ENCODE measurements at places on chromosomes 16 and 17. TPM values are rescaled to one million over a fixed set of nuclear protein-coding genes. Genes with fewer than 3 reads are reported as not detected.

DNA sequence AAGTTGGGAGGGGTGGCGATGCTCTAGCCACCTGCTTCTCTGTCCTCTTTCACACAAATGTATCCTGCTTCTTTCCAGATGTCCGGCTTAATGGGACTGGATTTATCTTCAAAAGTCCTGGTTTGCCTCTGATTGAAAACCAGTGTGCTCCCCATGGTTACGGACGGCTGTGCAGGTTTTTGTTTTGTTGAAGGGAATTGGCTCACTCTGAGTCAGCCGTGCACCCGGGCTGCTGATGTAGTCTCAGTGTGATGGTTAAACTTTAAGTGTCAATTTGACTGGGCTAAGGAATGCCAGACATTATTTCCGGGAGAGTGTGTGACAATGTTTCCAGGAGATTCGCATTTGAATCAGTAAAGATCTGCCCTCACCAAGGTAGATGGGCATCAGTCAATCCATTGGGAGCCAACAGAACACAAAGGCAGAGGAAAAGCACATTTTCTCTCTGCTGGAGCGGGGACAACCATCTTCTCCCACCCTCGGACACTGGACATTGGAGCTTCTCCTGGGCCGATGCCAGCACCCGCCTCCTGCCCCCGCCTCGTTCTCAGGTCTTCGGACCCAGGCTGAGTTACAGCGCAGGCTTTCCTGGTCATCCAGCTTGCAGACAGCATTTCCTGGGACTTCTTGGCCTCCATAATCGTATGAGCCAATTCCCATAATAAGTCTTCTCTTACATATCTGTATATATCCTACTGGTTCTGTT, 126.9 kb upstream of the TNRC6C start:
- no peak for DNase-seq

DNA sequence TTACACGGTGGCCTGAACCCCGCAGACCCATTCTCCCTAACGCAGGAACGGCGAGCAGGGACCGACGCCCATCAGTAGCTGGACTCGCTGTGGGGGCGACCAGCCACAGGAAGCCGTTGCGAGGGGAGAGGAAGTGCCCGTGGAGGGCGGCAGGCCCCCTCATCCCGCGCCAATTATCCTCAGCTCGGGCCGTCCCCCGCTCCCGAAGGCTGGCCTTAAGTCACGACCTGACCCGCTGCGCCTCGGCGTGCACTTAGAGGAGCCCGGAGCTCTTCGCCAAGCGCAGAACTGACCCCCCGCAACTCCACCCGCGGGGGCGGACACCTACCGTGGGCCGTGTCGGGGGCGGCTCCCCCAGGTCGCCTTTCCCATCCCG, 401 bp downstream of the ARL16 start:
- DNase-seq, result no peak

SUMO2 gene
- total RNA-seq, result 109 TPM

DNA sequence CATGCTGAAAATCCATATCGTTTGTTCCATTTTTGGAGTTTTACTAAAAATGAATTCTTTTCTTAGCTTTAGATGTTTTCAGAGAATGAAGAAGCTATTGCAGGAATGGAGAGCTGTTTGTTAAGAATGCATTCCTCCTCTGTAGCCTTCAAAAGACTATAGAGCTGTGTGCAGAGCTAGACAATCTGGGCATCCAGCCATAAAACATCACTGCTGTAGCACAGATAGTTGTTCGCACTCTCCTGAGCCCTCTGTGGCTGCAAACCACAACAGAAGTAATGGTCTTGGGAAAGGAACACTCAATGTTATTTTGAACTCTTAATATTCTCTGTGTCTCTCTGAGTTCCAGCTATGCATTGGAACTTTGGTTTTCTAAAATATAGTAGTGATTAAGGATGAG, 4.9 kb downstream of the TNRC6C start:
- peak; percentile 70 for DNase-seq

- peak; percentile 44 for DNase-seq
Measured at GRCh38 chr16:67486805-67487204, 3.5 kb upstream of the AGRP start.

DNA sequence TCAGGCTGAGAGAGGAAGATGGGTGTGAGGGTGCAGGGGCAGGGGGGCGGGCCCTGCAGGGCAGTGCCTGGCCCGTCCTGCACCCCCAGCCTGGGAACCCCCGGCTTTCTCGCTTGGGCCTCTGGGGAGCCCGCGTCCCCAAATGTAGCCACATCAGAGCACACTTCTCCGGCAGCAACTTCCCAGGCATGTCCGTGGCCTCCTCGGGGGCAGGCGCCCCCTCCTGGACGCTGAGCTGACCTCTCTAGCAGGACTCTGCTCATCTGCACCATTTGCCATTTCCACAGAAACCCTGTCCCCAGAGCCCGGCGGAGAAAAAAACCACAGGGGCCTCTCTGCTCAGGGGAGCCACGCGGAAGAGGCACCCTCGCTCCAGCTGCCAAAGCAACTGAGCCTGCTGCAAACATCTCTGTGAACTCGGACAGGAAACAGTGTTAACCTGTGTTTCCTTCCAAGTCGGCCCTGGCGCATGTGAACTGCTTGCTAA, 63.4 kb downstream of the KLHDC4 start:
- peak; percentile 54 for DNase-seq

- DNase-seq, result no peak
Measured at GRCh38 chr16:56334761-56335160, 90.6 kb downstream of the AMFR start.

DNA sequence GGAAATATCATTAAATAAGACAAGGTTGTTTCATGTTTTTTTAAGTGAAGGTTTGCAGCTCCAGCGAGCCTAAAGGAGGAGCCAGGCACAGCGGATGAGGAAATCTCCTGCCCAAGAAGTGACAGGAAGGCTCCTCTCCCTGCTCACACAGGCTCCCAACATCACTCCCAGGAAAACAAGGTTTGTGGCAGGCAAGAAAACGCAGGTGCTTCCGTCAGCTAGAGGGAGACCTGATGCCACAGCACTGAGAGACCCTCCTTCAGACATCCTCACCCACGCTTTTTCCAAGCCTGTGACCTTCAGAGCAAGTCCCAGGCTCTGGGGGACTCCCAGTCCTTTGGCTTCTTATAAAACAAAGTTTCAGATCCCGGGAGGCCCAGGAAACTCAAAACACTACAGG, 89.7 kb downstream of the ZNF423 start:
- peak; percentile 19 for DNase-seq

ACAP1 gene
- 1.4 TPM for total RNA-seq

LRRC46 gene
- total RNA-seq, result 0.46 TPM

GRCh38 chr16:48064971-48065370, 90.8 kb downstream of the ABCC12 start:
- DNase-seq, result peak; percentile 26

- DNase-seq, result peak; percentile 12
Measured at GRCh38 chr17:67151717-67152116, 93.3 kb downstream of the HELZ start.

DNA sequence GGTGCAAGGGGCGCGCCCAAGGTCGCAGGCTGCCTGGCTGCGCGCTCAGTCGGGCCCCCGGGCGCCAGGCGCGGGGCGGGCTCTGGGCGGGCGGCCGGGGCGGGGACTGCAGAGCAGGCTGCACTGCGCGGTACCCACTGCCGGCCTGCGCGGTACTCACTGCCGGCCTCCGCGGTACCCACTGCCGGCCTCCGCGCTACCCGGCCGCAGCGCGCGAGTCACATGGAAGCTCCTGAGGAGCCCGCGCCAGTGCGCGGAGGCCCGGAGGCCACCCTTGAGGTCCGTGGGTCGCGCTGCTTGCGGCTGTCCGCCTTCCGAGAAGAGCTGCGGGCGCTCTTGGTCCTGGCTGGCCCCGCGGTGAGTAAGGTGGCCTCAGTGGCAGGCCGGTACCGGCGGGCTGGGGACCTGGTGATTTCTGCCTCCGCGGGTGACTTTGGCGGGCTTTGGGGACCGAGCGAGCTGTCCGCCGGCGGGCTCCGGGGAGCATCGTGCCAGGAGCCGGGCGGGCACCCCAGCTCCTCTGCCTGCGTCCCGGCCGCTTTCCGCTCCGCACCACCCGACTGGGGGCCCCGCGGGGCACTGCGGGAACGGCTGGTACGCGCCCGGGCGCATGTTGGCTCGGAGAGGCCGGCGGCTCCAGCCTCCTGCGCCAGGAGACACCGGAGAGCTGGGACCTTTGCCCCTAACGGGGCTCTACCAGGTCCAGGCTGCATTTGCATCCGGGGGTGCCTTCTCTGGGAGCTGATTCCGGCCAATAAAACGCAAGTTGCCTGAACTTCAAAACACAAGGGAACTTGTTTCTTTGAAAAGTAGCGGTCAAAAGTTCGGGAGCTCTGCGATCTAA, at the start of gene SLC47A1:
TSS of gene SLC47A1 (plus strand) at position 137 of the 844 bp plus-strand sequence. CDS start at position 223, 86 bp downstream.
- DNase-seq, result peak; percentile 66

DNA sequence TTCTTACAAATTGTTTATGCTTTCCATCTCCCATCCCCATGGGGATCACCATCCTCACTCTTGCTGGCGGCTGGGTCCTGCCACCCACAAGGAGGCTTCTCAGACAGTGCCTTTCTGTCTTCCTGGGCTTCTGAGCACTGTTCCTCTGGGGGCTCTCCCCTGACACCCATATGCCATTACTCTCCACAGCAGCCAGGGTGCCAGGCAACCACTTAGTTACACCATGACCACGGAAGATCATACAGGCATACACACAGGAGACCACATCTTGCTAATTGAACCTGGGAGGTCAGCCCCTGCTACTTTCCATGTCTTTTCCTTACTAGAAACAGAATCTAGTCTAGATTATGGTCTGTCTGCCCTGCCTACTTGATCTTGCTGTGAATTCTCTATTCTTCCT, 27.7 kb upstream of the HS3ST2 start:
- no peak for DNase-seq

DNA sequence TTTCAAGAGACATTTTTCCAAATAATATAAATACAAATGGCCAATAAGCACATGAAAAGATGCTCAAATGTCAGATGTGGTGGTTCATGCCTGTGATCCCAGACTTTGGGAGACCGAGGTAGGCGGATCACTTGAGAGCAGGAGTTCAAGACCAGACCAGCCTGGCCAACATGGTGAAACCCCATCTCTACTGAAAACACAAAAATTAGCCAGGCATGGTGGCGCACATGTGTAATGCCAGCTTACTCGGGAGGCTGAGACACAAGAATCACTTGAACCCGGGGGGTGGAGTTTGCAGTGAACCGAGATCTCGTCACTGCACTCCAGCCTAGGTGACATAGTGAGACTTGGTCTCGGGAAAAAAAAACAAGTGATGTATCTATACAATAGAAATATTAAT, 2.9 kb upstream of the GALK1 start:
- no peak for DNase-seq

GRCh38 chr16:15979801-15980200, 30.4 kb downstream of the ABCC1 start:
- no peak for DNase-seq

DNA sequence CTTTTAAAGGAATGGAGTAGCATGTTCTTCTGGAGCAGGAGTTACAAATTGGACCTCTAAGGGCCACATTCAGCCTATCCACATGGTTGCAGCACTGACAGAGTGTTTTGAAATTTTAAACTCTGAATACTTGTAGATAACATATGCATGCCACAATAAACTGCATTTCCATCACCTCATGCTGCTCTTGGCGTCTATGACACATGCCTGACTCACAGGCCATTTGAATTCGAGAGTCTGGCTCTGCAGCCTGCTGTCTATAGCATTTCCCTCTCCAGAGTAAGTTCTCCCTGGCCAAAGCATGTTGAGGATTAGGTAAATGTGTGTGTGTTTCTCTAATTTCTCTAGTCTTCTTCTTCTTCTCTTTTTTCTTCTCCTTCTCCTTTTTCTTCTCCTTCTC, 28.7 kb upstream of the MYOCD start:
- peak; percentile 87 for DNase-seq

DNA sequence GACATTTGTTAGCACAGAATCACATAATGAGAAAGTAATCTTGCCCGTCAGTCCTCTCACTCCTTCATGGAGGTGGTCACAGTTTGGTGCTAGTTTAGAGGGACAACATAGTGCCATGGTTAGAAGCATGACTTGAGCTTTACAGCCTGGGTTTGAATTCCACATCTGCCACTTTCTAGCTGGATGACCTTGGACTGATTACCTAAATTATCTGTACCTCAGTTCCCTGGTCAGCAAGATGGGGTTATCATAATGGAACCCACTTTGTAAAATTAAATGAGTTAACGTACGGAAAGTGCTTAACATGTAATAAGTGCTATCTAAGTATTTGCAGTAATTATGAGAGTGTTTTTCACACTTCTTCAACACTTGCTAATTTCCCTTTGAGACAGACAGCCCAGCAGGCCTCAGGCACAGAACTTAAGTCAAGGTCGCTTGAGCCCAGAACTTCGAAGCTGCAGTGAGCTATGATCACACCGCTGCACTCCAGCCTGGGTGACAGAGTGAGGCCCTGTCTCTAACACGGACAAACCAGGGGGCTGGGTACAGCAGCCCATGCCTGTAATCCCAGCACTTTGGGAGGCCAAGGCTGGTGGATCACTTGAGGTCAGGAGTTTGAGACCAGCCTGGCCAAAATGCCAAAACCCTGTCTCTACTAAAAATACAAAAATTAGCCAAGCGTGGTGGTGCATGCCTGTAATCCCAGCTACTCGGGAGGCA, 7.1 kb downstream of the VWA3A start:
- DNase-seq, result no peak

DNA sequence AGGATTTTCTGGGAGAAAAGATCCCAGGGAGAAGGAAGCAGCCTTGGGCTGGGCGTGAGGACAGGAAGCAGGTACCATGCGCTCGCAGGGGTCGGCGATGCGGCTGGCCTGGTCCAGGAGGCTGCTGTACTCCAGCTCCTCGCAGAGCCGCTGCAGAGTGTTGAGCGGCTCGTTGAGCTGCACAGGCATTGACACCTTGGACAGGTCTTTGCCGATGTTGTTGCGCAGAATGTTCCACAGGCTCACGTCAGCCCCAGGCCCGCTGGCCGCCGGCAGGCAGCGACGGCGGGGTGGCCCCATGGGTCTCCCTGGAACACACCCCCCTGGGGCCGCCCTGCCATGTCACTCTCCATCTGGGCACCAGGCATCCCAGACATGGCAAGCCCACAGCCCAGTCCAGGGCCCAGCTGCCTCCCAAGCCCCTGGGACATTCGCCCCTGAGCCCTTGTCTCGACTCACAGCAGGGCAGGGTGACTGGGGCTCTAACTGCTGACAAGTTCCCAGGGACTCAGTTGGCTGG, 8.0 kb downstream of the OSBPL7 start:
- no peak for DNase-seq

DNA sequence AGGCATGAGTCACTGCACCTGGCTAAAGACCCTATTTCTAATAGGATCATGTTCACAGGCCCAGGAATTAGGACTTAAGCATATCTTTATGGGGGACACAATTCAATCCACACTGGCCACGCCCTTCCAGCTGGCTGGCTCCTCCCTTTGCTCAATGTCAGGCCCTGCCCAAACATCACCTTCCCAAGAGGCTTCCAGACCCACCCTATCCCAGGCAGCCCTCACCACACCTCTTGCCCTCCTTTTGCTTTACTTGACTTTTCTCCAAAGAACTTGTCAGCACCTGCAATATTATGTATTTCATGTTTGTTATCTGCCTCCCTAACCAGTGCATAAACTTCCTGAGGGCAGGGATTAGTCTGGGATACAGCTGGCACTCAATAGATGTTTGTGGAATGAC, 109.6 kb upstream of the CDH5 start:
- DNase-seq, result no peak

- no peak for DNase-seq
Measured at GRCh38 chr16:79932572-79932971, 332.0 kb upstream of the MAF start.

C16orf96 gene
- total RNA-seq, result 3.6 TPM

Data from cardiac muscle cell (in vitro differentiated cells and primary cell).